Progenitor cell of endocrine pancreas (in vitro differentiated cells): ENCODE measurements at places on chromosomes 7 and 10.

- H3K27me3 ChIP-seq: peaks cover 6% of the 10 kb centered on the region
- H3K27ac ChIP-seq: no peak overlapping the region
- H3K4me3 ChIP-seq: no peak overlapping the region
- H3K36me3 ChIP-seq: no peaks in the 10 kb centered on the region
- no peaks in the 10 kb centered on the region for H3K4me1 ChIP-seq
These were observed 8.1 kb downstream of the SRGN start for GRCh38 chr10:69096045-69096444.

GRCh38 chr10:121112136-121112535 lies 261.0 kb downstream of the WDR11 start:
- DNase-seq: no peak
- H3K27ac ChIP-seq: no peak overlapping the region
- no peaks in the 10 kb centered on the region for H3K27me3 ChIP-seq
- H3K36me3 ChIP-seq: no peaks in the 10 kb centered on the region
- no peak overlapping the region for H3K4me3 ChIP-seq
- peaks cover 12% of the 10 kb centered on the region for H3K4me1 ChIP-seq

GRCh38 chr10:94383530-94383929 lies 18.8 kb upstream of the TBC1D12 start:
- H3K4me3 ChIP-seq: no peak overlapping the region
- H3K36me3 ChIP-seq: peaks cover 1% of the 10 kb centered on the region
- DNase-seq: no peak
- no peaks in the 10 kb centered on the region for H3K4me1 ChIP-seq
- no peak overlapping the region for H3K27ac ChIP-seq

DNA sequence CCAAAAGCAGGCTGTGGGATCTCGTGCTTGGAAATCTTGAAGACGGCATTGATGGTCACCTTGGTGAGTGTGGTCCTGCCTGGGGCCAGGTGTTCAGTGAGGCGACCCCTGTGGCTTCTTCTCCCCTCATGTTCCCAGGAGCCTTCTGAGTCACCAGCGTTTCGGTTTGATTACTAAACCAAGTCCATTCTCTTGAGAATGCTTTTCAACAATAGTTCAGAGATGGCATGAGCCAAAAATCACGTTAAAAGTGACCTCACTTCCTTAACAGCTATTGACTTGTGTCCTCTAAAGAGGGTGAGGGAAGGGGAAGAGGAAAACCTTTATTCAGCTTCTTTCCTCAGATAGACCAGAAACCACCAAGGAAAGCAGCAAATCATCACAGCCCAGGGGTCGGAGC lies 315.2 kb downstream of the GATA3 start:
- H3K4me1 ChIP-seq: peaks cover 8% of the 10 kb centered on the region
- H3K27me3 ChIP-seq: peaks cover 26% of the 10 kb centered on the region
- no peak overlapping the region for H3K4me3 ChIP-seq
- DNase-seq: no peak

DNA sequence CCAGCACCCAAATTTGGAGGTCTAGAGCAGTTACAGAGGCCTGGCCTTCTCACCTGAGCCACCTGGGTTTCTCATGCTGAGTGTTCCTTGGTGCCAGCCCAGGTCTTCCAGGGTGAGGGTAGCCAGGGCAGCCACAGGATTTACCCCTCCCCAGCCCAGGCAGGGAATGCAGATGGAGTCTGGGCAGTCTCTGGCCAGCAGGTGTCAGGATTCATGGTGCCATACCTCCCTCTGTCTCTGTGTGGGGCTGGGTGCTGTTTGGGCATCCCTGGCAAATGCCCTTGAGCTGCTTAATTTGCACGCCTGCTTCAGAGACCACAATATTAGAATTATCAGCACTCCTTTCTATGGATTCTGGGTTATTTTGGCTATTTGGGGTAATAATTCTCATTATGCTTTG lies 246.7 kb downstream of the GFRA1 start:
- H3K27ac ChIP-seq: no peak overlapping the region
- H3K4me3 ChIP-seq: no peak overlapping the region
- H3K36me3 ChIP-seq: no peaks in the 10 kb centered on the region
- no peak for DNase-seq
- peaks cover 54% of the 10 kb centered on the region for H3K27me3 ChIP-seq
- H3K4me1 ChIP-seq: peaks cover 9% of the 10 kb centered on the region

DNA sequence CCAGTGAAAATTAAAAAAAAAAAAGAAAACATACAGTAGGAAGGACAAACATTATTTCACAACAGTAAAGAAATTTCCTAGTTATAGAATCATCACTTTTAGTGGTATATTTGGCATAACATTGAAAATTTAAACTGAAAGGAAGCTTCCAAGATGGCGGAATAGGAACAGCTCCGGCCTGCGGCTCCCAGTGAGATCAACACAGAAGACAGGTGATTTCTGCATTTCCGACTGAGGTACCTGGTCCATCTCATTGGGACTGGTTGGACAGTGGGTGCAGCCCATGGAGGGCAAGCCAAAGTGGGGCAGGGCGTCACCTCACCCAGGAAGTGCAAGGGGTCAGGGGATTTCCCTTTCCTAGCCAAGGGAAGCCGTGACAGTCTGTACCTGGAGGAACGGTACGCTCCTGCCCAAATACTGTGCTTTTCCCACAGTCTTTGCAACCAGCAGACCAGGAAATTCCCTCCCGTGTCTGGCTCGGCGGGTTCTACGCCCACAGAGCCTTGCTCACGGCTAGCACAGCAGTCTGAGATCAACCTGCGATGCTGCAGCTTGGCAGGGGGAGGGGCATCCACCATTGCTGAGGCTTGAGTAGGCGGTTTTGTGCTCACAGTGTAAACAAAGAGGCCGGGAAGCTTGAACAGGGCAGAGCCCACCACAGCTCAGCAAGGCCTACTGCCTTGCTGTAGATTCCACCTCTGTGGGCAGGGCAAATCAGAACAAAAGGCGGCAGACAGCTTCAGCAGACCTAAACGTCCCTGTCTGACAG lies 19.4 kb downstream of the PON3 start:
- no peak overlapping the region for H3K27ac ChIP-seq
- no peak for DNase-seq
- peaks cover 1% of the 10 kb centered on the region for H3K4me1 ChIP-seq
- H3K27me3 ChIP-seq: no peaks in the 10 kb centered on the region
- no peak overlapping the region for H3K4me3 ChIP-seq
- no peaks in the 10 kb centered on the region for H3K36me3 ChIP-seq
